ENCODE measurements at places on chromosomes 1 and 21. TPM values are rescaled to one million over a fixed set of nuclear protein-coding genes. Genes with fewer than 3 reads are reported as not detected.

GPR153 gene
- total RNA-seq: 4.7 TPM

PDZK1IP1 gene
- not detected for total RNA-seq

C1orf94 gene
- not detected for total RNA-seq

VSIG8 gene
- total RNA-seq: not detected

Measured in skeletal muscle tissue (tissue), 5 donors.